COLO829 (cell line): ENCODE measurements at places on chromosomes 5 and 9.
A peak's percentile ranks its signal among the peaks of the same experiment; 100 is the strongest.

DNA sequence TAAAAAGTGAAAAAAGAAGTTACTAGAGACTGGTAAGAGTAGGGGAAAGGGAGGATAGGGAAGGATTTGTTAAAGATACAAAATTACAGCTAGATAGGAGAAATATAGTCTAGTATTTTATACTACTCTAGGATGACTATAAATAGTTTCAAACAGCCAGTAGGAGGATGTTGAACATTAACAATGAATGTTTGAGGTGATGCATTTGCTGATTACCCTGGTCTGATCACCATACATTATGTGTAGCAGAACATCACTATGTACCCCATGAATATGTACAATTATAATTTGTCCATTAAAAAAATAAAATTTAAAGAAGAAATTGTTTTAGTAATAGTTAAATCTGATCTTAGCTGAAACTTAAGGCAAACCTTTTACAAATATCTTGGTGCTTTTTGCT is 302.6 kb downstream of the ARHGAP26 start:
- DNase-seq: no peak

- no peak for DNase-seq
Observed at GRCh38 chr5:54637654-54638053, 120.1 kb downstream of the SNX18 start.

DNA sequence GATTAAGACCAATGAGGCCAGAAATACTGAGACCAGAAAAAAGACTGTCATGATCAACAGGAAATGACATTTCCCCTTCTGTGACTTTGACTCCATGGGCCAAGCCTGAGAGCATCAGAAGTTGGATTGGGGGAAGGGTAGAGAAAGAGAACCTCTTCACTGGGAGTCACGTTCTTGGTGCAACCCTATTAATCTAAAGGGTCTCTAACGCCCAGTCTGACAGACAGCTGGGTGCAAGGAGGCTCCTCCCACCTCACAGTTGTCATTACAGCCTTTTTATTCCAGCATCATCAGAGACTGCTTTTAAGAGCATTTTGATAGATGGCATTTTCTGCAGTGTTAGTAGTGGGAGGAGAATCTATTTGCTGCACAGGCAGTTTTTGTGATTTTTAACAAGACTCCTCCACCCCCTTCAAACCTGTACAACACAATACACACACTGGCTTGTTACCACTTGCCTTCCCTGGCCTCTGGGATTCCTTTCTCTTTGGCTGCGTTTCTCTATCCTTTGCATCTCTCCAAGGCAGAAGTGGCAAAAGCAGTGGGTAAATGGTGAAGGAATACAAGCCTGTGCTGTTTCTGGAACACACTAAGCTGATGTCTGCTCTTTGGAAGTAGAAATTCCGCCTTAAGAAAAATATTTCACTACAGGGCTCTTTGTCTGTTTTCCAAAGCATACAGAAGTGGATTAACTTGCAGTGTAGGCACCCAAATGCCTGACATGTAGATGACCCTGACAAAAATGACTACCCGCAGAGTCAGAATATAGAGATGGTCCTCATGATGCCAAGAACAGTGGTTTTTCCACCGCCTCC is 310.4 kb upstream of the ZNF608 start:
- DNase-seq: peak; percentile 47

DNA sequence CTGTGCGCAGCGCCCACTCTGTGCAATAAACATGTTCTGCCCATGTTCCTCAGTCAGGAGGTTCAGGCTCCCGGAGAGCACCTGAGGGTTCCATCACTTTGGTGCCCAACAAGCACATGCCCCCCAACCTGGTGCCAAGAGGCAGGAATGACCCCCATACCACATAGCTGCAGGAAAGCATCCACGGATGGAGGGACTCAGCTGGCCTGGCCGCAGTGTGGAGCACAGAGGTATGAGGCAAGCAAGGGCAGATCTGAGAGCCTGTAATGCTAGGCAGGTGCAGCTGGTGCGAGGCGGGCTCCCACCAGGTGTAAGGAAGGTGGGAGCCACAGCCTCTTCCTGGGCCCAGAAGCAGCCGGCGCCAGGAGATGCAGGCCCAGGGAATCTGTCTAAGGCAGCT is 4.3 kb upstream of the MRNIP start:
- no peak for DNase-seq

DNA sequence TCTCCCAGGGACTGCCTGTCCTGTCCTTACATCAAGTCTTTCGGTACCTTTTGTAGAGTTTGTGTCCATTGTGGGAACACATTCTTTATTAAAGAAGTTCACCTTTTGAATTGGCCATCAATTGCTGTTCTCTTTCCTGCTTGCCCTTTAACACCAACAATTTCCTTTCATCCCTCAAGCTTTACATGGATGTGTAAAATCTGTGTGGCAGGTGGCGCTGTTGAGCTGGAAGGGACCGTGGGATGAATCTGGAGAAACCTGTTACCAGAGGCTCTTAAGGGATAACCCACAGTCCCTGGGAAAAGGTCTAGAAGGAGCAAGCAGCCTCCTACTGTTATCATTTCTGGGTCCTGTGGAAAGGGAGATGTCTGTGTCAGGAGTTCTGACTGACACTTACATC is 7.9 kb upstream of the ZFP62 start:
- peak; percentile 79 for DNase-seq

DNA sequence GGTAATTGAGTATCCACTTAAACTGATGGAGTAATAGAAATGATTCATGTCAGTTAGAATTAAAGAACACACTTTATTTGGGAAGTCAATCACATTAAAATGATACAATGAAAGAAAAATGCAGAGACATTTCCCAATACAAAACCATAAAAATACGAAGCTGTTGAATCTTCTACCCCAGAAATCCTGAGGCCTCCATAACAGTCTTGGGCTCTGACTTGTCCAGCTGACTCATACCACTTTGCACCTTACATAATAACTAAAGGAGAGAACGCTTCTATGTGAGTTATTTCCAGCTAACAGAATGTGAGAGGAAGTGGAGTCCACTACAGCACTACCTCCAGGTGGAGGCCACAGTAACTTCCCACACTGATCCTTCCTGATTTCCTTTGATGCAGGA is 305.0 kb downstream of the MRPS30 start:
- DNase-seq: no peak

GRCh38 chr5:154242964-154243376 is 52.4 kb downstream of the GALNT10 start:
- no peak for DNase-seq

DNA sequence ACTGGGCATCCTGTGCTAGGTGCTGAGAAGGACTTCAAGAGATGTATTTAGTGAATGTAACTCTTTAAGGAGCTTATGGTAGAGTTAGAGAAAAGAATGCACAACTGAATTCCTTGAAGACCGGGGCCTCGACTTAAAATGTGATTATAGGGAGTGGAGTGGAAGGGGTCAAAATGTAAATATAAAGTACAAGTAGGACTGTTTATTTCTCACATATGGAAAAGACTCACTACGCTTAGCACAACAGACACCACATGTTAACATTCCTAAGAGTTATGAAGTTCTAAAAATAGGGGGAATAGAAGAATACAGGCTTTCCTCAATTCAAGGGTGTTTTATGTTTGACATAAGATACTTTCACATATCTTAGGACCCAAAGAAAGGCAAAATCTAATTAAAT is 117.8 kb upstream of the OSMR start:
- DNase-seq: no peak

DNA sequence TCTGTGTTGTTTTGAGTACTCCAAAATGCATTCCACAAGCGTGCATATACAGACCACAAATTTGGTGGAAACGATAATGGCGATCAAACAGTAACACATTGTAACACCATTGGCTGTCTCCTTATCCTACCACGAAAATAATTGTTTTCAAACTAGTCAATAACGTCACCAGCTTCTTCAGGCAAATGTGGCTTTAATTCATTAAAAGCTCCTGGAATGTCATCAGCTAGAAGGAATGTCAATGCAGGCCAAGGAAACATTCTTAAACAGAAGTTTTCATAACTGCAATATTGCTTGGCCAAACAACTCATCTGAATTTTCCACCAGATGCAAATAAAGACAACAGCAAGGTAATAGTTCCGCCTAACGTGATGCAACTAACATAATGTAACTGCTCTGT is 71.6 kb upstream of the XPA start:
- no peak for DNase-seq

DNA sequence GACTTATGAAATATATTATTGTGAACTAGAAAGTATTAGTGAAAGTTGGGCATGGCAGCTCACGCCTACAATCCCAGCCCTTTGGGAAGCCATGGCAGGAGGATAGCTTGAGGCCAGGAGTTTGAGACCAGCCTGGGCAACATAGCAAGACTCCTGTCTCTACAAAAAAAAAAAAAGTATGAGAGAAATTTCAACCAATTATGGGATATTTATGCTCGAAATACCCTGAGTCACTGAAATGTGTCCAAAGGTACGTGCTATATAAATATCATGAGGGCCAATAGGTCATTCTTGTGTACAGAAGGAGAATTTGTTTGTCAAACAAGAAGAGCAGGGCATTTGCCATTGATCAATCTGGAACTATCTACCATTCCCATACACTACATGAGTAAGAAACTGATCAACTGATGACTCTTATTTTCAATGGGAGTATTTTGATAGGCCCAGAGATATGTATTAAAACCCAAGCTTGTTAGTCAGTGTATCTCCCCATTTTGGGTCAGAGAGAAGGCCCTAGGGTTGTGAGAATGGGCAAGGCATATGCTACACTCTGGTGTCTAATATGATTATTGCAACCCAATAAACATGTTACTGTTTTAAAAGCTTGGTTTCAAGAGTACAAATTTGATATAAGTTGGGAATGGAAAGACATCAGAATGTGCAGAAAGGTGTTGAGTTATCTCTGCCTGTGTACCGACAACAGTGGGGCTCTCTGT is 21.7 kb upstream of the HOMER1 start:
- DNase-seq: no peak

DNA sequence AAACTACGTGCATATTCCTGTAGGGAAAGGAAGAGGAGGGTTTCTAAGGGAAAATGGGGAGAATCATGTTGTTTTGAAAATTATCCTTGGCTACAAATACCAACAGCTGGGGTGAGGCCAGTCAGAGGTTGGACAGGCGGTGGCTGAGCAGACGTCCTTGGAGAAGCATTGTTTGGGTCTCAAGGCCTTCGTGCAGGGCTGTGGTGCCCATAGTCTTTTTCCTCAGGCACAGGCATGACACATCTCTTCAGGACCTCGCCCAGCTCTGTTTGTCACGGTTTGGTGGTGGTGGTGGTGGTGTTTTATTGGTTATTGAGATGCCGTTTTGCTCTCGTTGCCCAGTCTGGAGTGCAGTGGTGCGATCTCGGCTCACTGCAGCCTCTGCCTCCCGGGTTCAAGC is 27.8 kb upstream of the EGFL7 start:
- DNase-seq: no peak

DNA sequence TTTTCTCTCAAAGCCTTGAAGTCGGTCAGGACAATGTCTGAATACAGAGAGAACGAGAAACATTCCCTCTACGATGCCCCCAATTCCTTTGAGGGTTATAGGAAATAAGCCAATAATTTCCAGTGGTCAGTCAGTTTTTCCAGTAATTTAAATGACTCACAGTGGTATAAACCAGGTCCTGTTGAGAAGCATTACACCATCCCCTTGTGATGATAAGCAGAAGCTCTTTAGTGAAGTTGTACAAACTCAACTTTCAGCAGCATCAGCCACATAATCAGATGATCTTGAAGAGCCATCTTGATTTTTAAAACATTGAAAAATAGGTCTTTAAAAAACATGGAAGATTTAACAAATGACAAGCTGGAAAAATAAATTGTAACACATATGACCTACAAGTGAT is 173.9 kb upstream of the ZNF462 start:
- DNase-seq: no peak

DNA sequence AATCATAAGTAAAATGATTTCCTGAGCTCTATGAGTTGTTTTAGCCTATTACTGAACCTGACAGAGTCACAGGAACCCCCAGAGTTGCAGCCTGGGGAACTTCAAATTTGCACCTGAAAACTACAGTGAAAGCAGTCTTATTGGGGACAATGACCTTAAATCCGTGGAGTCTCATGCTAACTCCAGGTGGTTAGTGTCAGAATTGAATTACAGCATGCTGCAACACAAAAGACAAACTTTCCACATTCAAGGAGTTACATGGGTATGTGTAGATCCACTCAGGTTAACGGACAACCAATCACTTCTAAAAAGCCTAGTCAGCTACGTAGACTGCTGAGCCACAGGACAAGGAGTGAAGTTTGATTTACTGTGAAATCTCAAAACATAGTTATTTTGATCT is 49.7 kb downstream of the PLPP1 start:
- DNase-seq: no peak

DNA sequence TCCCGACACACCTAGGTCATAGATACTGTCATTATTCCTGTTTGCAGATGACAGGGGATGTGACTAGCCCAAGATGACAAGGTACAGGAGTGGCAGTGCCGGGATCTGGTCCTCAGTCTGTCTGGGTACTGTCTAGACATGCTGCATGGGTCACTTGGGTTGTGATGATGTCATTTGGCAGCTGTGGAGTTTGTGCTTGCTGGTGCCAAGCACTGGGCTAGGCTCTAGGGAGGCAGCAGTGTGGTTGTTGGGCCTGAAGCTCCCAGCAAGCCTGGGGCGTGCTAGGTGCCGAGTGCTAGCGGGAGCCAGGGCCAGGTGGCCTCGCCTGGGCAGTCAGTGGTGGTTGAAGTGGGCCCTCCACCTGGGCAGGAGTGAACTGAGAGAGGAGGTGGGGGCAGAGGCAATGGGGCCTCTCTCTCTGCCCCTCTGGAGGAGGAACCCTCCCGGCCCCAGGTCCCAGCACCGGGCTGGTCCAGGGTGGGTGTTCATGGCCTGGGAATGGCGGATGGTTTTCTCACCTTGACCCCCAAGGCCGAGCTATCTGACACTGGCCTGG is 8.8 kb upstream of the ASB6 start:
- no peak for DNase-seq

DNA sequence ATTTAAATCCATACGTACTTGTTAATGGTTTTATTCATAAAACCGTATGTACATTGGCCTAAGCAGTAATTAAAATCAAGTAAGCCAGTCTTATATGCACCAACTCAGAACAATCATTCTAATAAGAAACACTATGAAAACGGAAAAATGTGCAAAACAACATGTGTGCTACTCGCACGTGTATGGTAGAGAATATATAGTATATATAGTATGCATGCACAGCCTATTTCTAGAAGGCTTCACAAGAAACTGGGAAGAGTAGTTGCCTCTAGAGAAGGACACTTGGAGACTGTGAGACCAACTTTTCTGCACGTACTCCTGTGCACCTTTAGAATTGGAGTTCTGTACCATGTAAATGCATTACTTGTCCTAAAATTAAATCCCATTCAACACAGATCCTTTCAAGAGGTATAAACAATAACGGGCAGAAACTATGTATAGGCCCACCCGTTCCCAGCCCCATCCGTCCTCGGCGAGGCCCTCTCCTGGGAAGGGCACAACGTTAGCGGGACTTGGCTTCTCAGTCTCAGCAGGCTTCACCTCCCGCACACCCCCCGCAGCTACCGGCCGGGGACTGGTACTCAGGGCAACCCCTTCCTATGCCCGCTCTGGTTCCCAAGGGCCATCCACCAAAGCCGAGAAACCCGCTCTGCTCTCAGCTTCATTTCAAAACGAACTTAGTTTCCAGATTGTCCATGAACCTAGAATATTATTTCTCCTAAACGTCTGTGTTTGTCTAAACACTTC is 2.0 kb downstream of the CDC14B start:
- no peak for DNase-seq

GRCh38 chr5:168328814-168329213 is 37.4 kb downstream of the WWC1 start:
- no peak for DNase-seq
